ENCODE measurements at places on chromosomes 16 and 17.

GRCh38 chr16:89168381-89169189 is 3.0 kb upstream of the CDH15 start:
- no peak for DNase-seq

DNA sequence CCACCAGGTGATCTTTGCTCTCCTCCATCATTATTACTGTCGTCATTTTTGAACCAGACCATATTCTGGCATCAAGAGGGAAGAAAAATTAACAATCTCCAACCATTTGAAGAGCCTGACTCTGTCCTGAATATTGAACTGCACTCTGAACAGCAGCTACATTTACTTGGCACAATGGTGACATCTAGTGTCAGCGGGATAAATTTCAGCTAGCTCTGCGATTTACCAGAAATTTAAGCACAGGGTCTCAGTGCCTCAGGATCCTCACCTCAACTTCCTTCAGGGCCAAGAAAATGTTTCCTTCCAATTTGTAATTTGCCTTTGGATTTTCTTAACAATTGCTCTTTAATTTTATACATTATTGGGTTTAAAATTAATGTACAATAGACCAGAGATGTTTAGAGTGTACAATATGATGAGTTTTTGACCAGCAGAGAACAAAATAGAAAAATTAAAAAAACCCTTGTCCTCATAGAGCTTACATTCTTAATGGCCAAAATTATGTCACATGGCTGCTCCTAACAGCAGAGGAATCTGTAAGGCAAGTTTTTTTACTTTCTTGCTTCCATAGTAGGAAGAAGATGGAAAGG is 10.7 kb upstream of the ZNF19 start:
- no peak for DNase-seq

DNA sequence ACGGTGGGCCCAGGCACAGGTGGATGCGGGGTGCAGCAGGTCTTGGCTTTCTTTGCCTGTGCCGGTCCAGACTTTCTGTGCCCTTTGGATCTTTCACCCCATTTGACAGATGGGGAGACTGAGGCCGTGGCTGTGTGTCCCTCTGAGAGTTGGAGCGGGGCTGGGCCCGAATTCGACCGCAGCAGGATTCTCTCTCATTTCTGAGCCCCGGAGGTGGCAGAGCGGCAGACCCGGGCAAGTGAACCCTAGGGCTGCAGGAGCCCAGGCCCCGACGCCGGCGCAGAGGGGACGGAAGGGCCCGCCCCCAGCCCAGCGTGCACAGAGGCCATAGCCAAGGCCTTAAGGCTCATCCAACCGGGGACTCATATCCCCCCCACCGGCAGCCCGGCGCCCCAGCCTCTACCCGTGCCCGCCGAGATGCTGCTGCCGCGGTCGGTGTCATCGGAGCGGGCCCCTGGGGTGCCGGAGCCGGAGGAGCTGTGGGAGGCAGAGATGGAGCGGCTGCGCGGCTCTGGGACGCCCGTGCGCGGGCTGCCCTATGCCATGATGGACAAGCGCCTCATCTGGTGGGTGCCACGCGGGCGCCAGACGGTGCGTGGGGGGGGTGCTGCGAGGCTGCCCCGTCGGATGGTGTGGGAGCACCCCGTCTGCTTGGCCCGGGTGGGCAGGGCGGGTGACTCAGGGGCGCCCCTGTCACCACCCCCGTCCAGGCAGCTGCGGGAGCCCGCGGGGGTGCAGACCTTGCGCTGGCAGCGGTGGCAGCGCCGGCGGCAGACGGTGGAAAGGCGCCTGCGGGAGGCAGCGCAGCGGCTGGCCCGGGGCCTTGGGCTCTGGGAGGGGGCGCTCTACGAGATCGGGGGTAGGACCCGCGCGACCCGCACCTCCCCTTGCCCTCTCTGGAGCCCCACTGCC is 857 bp downstream of the TMC8 start:
- DNase-seq: no peak

- no peak for DNase-seq
Measured at GRCh38 chr16:12548270-12548983, 255.3 kb downstream of the CPPED1 start.

GRCh38 chr17:64178011-64178825 is 48.3 kb upstream of the ERN1 start:
- DNase-seq: no peak

GRCh38 chr16:3690470-3690928 is 26.8 kb downstream of the TRAP1 start:
- peak; percentile 72 for DNase-seq

- DNase-seq: no peak
Measured at GRCh38 chr16:23248261-23249194, 53.6 kb upstream of the SCNN1B start.

DNA sequence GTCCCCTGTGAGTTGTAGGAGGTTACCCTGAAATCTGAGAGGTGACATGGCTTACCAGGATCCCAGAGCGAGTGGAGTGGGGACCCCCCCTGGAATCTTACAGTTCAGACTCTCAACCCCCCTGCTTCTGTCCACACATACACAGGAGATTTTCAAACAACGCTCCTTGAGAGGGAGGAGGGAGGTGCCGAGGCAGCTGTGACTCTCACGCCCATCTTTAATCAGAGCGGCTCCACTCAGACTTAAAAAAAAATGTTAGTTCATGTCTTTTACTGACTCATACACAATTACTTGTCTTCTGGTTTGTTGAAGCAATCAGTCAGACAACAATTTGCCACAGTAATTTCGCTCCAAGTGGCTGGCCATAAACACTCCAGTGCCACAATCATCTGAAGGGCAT is 15.4 kb upstream of the TMEM220 start:
- no peak for DNase-seq

GRCh38 chr17:57536289-57536688 is 208.8 kb downstream of the CCDC182 start:
- no peak for DNase-seq

DNA sequence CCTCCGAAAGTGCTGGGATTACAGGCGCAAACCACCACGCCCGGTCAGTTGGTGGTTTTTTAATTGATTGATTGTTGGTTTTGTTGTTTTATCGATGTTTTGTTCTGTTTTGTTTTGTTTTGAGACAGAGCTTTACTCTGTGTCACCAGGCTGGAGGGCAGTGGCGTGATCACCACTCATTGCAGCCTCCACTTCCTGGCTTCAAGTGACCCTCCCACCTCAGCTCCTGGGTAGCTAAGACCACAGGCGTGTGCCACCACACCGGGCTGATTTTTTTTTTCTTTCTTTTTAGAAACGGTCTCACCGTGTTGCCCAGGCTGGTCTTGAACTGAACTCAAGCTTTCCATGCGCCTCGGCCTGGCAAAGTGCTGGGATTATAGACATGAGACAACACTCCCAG is 12.4 kb downstream of the FAM234A start:
- no peak for DNase-seq
